ENCODE measurements at places on chromosomes 3 and 15. TPM values are rescaled to one million over a fixed set of nuclear protein-coding genes. Genes with fewer than 3 reads are reported as not detected.

GRCh38 chr15:60720086-60720485, 241.1 kb upstream of the ICE2 start:
- DNase-seq: no peak

The HTR3E gene
- not detected for polyA plus RNA-seq

The XYLB gene
- 0.19 TPM for polyA plus RNA-seq

DNA sequence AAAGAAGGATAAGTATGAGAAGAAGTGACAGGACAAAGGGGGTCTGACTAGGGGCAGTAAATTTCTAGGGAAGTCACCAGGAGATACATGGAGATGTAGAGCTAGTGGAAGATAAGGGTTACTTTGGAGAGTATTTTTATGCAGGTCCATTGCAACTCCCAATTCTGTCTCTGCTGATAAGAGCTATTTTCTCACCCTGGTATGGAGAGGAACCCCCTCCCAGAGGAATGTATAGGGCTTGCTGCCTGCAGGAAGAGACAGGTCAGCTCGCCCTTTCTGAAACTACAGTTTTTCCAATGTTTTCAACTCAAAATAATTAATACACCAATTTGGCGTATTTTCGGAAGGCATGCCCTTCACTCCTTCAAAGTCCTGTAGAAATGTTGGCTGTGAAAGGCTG, 11.4 kb upstream of the CORO2B start:
- no peak for DNase-seq

DNA sequence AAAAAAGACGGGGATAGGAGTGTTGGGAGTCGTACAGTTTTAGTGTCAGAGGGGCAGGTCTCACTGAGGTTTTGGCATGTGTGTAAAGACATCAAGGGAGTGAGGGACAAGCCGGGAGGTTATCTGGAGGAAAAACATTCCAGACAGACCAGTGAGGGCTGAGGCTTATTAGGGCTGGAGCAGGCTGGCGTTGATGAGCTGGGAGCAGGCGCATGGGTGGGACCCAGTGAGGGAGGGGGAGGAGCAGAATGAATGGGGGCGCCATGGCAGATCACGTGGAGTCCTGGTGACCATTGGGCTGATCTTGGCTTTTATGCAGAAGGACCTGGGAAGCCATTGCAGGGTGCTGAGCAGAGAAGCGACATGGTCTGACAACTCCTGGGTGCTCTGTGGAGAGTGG, 180.2 kb downstream of the SLCO3A1 start:
- no peak for DNase-seq

- DNase-seq: no peak
Measured at GRCh38 chr3:51434110-51434509, 43.0 kb downstream of the RBM15B start.

DNA sequence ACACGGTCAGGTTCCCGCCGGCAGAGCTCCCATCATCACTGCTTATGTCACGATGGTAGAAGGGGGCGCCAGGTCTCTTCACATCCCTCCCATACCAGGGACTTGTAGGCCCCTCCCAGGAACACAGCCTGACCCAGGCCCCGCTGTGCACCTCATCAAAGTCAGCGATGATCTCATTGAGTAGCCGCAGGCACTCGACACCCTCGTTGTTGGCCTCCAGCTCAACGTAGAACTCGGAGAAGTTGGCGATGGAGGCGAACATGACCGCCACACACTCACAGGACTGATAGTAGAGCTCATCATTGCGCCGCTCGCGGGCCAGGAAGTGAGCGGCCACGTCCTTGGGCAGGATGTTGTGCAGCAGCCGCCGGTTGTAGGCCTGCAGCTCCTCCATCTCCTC, 89.2 kb downstream of the SEC22A start:
- no peak for DNase-seq

DNA sequence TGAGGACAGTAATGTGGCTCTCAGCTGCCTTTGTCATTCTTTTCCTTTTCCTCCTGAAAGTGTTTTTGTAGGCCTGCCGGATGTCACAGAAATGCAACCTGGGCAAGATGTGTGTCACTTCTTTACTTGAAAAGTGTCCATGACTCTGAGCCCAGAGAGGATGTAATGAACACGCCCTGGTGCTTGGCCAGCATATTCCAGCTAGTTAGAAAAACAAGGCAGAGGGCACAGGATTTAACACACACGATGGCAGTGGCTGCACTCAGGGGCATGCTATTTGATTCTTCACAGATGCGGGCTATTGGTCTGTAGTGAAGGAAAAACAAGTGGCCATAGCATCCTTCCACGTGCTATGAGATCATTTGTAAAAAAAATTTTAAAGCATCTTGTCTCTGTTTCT, 30.3 kb upstream of the PTX3 start:
- DNase-seq: no peak

The BNC1 gene
- polyA plus RNA-seq: not detected

The CFAP44 gene
- polyA plus RNA-seq: 6.6 TPM

The TEX264 gene
- polyA plus RNA-seq: 79.7 TPM

GRCh38 chr3:193921465-193921864, 214.5 kb upstream of the HES1 start:
- no peak for DNase-seq

The SH2D7 gene
- not detected for polyA plus RNA-seq
